ENCODE measurements at places on chromosomes 4 and X.

DNA sequence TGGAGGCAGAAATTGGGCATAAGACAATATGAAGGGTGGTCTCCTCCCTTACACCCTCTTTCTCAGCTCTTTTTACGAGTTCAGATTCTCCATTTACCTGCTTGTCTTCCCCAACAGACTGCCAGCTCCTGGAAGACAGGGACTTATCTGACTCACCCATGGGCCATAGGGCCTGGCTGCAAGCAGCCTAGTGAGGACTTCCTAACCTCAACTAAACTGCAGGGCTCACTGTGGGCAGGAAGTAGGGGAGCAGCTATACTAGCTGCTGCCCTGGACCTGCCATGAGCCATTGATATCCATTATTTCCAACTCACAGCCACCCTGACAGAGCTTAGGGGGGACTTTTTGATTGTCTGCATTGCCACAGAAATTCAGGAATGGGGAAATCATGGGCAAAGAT, 11.5 kb upstream of the ZNF718 start:
- no peak for DNase-seq

DNA sequence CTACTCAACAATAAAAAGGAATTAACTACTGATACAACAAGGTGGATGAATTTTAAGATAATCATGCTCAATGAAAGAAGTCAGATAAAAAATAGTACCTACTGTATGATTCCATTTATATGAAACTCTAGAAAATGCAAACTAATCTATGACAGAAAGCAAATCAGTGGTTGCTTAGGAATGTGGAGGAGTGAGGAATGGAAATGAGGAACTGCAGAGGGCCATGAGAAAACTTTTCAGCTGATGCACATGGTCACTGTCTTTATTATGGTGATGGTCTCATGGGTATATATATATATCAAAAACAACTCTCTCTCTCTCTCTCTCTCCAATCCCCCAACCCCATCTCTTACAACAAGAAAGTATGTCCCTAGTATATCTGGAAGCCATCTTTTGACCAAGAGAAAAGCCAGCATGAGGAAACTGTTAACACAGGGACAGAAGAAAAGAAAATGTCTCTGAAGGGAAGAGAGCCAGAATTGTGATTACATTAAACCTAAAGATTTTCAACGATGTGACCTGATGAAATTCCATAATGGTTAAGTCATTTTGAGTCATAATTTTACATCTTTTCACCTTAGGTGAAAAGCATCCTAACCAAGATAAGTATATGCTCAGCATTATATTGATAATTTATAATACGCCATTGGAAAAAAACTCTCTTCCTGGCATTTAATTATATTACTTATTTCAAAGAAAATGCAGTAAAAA, 8.5 kb upstream of the NFKB1 start:
- DNase-seq = no peak

GRCh38 chr4:7647600-7648543, 213.1 kb upstream of the PSAPL1 start:
- no peak for DNase-seq

- no peak for DNase-seq
Measured at GRCh38 chrX:39195156-39195555, 393.9 kb downstream of the MID1IP1 start.

- no peak for DNase-seq
Measured at GRCh38 chr4:37453999-37454800, 209.7 kb downstream of the NWD2 start.

DNA sequence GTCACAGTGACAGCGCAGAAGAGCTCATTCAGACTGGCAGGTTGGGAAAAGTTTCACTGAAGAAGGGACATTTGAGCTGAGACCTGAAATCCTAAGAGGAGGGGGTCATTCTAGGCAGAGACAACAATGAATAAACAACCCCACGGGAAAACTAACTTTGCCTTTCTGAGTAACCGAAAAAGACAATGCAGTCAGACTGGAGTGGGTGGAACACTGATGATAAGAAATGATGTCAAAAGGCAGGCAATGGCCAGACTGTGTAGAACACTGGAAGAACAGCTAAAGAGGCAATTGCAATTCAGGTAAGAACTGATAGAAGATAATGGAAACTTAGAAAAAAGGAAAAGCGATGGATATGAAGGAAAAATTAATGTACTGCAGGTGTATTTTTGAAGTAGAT, 73.8 kb downstream of the CHIC2 start:
- no peak for DNase-seq

DNA sequence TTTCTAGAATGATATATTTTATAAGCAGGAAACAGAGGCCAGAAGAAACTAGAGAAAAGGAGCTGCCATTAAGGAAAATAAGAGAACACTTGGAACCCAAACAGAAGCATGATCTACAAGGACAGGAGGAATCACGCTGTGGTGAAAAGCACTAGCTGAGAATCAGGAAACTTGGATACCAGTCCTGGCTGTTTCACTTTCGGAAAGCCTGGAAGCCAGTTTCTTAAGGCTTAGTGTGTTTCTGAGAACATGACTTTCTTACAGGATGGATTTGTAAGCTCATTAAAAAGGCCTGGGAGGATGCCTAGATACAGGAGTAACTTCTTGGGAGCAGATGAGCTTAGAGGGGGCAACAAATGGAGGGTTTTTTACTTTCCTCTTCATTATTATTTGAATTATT, 36.9 kb downstream of the TLL1 start:
- DNase-seq = no peak

- DNase-seq = no peak
Measured at GRCh38 chr4:153465140-153465539, 1.0 kb upstream of the TMEM131L start.

GRCh38 chr4:138393886-138394610, 151.9 kb upstream of the SLC7A11 start:
- no peak for DNase-seq

GRCh38 chr4:80115368-80116181, 42.5 kb upstream of the ANTXR2 start:
- DNase-seq = no peak

DNA sequence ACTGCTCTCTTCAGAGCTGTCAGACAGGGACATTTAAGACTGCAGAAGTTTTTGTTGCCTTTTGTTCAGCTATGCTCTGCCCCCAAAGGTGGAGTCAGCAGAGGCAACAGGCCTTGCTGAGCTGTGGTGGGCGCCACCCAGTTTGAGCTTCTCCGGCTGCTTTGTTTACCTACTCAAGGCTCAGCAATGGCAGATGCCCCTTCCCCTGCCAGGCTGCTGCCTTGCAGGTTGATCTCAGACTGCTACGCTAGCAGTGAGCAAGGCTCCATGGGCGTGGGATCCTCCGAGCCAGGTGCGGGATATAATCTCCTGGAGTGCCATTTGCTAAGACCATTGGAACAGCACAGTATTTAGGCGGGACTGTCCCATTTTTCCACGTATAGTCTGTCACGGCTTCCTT, 371.4 kb upstream of the AMOT start:
- DNase-seq = no peak

- DNase-seq = no peak
Measured at GRCh38 chr4:179272282-179272681, 1830.0 kb upstream of the AGA start.

DNA sequence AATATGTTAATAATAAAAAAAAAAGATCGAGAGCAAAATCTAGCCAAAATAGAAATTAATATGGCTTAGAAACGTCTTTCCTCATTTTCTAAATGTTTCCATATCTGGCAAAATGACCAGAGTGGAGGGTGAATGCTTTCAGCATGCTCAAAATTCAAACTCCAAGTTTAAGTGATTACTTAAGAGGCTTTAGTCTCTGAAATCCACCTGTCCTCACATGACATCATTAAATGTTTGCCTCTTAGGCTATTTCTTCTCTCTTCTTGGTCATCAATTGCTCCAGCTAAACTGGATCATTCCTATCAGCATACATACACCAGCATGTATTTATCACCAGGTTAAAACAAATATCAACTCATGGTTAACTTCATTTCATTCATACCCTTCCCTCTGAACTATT, 54.5 kb upstream of the ATXN3L start:
- no peak for DNase-seq

DNA sequence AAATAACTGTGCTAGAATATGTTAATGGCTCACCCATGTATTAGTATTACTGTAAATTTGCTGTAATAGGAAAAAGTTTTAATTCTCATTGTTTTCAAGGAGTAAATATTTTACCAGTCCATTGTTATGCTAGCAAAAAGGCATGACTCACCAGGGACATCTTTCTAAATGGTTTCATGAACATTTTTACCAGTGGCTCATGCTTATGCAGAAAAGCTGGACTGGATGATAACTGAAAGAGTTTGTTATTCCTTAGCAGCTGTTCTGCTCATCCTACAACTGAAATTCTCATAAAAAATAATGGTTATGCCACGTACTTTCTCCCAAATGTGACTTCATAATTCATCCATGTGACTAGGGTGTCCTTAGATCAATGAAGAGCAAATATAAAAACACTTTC, 111.9 kb upstream of the PCDH18 start:
- DNase-seq = no peak

GRCh38 chrX:136039968-136040367, 54.7 kb downstream of the SLC9A6 start:
- no peak for DNase-seq

GRCh38 chrX:119105826-119106225, 21.8 kb downstream of the KIAA1210 start:
- DNase-seq = no peak

DNA sequence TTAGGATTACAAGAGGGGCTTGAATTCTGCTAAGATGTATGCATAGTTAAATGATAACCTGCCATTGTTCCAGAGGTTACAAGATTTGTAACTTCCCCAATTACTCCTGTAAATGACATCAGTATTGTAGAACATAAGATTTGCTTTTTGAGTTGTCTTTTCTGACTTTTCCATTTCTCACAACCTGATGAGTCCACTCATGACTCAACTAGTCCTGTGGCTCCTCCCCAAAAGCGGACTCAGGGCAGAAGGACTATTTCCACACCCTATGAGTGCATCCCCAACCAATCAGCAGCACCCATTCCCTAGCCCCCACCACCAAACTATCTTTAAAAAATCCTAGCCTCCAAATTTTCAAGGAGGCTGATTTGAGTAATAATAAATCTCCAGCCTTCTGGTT, 54.7 kb downstream of the HOPX start:
- no peak for DNase-seq

DNA sequence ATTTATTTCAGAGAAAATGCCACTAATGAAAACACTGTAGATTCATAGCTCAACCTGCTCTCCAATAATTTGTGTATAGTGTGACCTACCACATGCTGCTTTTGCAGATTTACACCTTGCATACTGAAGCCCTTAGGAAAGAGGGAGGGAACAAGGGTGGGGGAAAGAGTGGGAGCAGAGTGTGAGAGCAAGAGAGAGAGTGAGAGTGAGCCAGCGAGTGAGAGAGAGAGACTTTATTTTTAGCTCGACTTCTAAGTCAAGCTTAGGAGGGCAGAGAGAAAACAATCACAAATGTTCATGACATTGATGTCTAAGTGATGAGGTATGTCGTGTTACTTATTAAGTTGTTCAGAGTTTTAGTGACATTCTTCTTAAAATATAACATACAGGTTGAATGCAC, 112.5 kb upstream of the HAND2 start:
- no peak for DNase-seq

GRCh38 chr4:38326499-38326898, 337.5 kb upstream of the KLF3 start:
- DNase-seq = no peak

DNA sequence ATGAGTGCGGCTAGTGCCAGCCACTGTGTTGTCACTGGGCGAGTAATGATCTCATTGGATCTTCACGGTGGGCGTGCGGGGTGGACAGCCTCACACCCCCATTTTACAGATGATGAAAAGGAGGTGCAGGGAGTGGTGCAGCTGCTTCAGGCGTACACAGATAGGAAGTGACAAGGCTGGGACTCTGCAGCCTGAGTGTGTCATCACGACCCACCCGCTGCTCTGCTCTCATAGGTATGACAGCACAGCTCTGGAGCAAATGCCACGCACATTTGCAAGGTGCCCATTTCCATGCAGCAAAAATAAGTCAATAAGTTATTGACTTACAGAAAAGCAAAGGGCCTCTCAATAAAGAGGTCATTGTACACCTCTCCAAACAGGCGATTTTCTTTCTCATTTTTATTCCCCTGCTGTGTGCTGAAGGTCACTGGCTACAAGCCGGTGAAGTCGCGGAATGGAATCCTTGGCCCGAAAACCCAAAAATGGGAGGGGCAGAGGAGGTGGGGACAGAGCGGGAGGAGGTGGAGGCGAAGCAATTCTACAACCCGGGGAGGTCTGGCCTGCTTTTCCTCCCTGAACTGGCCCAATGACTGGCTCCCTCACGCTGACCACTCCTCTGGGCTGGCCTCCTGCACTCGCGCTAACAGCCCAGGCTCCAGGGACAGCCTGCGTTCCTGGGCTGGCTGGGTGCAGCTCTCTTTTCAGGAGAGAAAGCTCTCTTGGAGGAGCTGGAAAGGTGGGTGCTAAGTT, at the start of gene SOD3:
SOD3 (plus strand) TSS at position 658 of the 750 bp plus-strand sequence. CDS start 3,949 bp downstream, outside the sequence.
- DNase-seq = no peak

GRCh38 chr4:174860588-174860987, 31.5 kb upstream of the GLRA3 start:
- DNase-seq = no peak

- DNase-seq = no peak
Measured at GRCh38 chr4:109952612-109953011, 39.9 kb downstream of the EGF start.

- DNase-seq = no peak
Measured at GRCh38 chr4:80180743-80181142, 16.6 kb upstream of the PRDM8 start.

DNA sequence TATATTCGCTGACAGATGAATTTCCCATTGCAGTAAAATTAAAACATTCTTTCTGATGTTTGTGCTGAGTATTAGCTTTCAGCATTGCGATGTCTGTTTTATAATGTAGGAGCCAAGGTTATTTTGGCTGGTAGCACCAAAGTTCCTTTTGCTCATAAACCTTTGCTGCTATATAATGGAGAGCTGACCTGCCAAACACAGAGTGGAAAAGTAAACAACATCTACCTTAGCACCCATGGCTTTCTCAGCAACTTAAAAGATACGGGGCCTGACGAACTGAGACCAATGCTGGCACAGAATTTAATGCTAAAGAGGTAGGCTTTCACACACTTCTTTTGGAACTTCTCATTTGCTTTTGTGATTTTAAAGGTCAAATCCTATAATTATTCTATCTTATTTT, 46.0 kb downstream of the WDR19 start:
- DNase-seq = no peak

DNA sequence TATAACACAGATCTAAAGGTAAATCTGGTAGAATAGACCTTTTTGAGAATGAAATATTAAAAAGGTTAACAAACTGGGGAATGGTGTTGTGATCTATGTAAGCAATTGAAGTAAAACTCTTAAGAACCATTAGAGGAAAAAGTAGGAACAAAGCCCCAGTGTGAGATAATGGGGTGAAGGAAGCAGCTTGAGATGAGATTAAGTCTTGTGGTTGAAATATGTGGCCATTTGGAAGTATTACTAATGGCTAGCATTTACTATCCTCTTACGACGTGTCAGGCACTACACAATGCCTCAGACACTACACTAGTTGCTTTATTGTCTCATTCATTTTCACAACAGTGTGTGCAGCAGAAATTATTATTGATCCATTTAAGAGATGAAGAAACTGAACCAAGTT, 25.9 kb upstream of the NDNF start:
- no peak for DNase-seq

DNA sequence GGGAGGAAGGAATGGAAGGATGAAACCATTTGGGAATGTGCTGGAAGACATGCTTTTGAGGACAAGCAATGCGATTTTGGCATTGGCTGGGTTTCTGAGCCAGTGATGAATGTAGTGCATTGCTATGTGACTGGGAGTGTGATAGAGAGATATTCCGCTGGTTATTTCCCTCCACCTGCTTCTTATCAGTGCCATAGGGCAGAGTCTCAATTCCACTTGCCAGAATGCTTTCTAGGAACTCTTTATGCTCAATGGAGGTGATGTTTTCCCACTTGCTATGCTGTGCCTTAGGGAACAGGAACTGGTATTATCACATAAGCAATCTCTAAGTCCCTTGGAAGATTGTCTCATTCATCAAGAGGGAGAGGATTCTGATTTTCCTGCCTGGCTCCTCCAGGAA, 28.0 kb downstream of the TBL1X start:
- DNase-seq = no peak

Measured in HCT116 (cell line).